IPS-NIHi11 (cell line): ENCODE measurements at places on chromosomes 7 and 10.
A peak's percentile ranks its signal among the peaks of the same experiment; 100 is the strongest.

DNA sequence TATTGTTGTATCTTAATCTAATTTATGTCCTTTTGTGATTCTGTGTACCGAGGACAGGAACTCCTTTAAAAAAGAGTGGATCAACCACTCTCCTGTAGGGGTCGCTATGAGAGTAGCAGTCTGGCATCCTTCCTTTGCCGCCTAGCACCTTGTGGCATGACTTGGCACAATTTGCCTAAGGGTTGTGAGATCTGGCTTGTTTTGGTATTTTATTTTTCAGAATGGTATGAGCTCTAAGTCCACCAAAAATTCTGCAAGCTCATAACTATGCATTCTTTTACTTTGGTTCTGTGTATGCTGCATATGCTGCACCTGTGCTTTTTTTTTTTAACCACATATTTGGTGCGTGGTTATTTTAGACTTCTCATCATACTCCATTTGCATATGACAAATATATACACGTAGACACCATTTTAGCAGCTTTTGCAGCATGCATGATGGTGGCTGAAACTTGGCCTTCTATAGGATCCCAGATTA lies 112.8 kb downstream of the CDK14 start:
- peak; percentile 50 for DNase-seq

DNA sequence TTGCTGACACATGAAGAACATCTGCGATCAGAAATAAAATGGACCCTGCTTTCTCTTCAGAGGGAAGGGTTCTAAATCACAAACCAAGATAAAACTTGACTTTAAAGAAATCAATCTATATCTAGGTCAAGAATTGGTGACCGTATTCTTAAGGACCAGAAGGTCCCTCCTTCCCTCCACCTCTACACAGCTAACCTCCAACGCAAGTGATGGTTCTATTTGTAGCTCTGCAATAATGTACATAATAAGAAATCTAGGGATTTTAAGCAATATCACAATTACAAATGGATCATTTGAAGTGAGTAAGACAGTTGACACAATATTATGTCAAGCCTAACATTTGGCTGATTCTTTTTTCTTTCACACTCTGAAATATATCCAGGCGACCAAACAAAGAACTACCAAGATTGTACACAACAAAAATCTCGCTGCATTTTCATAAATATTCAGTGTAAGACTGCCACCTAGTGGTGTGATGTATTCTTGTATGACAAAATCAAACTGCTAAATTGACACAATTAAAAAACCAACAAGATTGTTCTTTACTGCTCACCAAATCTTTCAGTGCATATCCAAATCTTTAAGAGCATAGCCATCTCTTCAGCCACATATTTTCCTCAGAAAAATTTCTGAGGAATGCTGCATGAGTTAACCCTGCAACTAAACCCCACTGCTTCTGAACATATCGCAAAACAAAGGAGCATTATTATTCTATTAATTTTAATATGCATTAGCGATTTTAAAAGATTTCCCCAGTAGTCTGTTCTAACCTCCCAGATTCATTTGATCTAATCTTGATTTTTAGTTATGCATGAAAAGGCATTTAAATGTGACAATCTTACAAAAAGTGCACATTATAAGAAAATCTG lies 44.5 kb downstream of the ICA1 start:
- peak; percentile 42 for DNase-seq

- no peak for DNase-seq
These were observed 143.8 kb downstream of the TES start for GRCh38 chr7:116354171-116354545.

- no peak for DNase-seq
These were observed 15.1 kb upstream of the DDIT4 start for GRCh38 chr10:72258617-72259016.

DNA sequence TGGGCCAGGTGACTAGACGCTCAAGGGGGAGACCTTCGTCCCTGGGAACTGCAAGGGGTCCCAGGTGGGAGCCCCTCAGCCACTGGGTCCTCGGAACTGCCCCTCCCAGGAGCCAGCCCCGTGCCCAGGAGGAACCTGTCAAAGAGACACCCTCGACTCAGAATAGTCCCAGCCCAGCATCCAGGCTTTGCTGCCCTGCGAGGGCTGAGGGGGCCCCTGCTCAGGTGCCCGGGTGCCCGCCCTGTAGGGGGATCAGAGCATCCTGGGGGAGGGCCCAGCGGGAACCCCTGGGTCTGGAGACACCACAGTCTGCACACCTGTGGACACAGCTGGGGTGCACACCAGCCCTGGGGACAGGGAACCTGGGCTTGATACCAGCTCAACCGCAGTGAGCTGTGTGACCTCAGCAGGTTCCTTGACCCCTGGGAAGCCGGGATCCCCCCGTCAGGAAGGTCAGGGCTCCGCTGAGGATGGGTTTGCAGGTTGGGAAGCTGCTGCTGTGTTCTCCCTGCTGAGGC lies 407 bp downstream of the ELN start:
- DNase-seq: no peak

DNA sequence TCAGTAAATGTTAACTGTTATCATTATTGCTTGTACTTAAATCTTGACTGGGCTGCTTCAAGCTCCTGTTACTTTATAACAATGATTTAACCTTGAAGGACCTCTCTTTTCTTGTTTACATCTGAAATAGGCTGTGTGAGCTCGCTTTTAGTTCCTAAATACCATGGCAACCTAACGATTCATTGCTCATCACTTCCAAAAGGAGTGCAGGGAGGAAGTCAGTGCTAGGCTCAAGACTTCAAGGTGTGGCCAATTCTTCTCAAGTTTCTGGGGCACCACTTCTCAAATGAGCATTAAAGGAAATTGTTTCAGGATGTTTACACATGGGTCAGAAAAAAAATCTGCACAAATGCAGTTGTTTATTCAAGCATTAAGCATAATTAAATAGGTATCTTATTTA lies 284.2 kb downstream of the MTERF1 start:
- no peak for DNase-seq

DNA sequence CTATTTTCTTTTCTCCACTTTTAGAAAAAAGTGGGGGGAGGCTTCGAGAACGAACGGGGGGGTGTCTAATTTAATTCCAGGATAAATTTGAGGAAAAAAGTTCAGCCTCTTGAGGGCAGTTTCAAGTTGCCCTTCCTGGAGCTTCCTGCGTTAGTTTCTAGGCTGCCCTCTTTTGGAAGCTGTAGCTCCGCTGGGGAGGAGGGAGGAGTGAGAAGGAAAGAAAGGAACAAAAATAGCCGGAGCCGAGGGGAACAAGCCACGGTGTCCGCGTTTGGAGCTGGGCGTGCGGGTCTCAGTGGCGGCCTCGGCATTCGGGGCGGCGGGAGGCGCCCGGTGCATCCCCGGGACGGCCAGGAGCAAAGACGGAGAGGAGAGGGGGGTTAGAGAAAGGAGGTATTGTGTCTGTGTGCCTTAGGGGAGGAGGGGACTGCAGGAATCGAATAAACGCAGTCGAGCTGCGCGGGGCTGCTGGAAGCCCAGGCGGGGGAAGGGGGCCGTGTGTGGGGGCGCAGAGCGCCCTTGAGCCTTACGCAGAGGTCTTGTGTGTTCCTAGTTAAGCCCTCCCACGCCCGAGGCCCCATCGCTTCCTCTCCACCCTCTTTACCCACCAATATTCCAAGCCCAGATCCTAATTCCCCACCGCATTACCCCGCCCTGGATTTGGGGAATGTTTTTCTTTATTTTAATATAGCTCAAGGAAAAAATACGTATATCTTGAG lies 2.0 kb upstream of the TNRC18 start:
- DNase-seq: no peak

DNA sequence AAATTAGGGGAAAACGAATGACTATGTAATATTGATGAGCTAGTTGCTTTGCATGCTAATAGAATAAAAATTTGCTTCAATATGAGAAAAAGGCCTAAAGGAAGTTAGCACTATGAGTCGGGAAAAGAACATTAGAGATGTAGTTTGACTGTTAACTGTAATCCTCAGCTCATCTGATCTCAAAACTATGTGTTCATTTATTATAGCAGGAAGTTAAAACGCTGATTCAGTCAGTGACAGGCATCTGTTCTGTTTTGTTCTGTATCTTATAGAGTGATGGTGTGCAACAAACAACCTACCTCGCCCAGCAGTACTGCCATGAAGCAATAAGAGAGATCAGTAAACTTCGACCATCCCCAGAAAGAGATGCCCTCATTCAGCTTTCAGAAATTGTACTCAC lies 48.6 kb downstream of the PDSS1 start:
- no peak for DNase-seq

GRCh38 chr7:155386608-155387007 lies 71.3 kb upstream of the EN2 start:
- DNase-seq: no peak

DNA sequence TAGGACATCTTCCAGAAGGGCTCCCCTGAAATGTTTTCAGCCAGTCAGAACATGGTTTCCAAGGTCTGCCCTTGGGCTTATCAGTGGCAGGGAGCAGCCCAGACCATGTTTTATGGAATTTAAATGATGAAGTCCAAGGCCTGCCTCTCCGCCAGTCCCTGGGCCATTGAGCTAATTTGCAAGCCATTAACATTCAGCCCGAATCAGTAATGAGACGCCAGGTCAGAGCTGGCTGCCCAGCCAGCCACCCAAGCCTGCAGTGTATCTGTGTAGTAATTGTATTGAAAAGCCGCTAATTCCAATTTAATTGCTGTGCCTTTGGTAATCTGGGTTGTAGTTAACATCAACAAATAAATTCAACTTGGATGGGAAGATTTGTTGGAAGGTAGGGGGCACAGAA lies 131.4 kb downstream of the PAXIP1 start:
- DNase-seq: no peak

DNA sequence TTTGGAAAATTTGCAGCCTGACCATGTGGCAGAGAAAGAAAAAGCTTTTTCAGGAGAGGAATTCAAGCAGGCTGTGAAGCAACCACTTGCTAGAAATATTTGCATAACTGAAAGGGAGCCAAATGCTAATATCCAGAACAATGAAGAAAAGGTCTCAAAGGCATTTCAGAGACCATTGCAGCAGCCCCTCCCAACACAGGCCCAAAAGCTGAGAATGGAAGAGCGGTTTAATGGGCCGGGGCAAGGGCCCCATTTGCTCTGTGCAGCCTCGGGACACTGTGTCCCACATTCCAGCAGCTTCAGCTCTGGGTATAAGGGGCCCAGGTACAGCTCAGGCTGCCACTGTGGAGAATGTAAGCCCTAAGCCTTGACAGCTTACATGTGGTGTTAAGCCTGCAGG lies 918.1 kb upstream of the POT1 start:
- DNase-seq: peak; percentile 17

DNA sequence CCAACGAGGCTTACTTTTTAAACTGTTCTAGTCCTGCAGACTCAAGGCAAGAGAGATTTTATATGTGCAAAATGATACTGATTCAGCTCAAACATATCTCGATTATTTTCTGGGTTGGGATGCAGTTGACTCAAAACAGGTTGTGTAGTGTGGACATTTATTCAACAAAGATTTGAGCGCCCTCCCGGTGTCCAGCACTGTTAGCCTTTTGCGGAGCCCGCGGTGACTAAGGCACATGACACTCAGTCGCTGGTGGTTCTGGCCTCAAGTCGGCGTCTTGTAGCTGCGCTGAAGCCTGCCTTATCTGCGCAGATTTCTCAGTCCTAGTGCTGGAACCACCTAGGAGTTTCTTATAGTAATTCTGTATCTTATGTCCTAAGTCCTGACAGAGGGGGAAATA lies 938 bp upstream of the CADPS2 start:
- DNase-seq: peak; percentile 29

- DNase-seq: no peak
These were observed 8.4 kb downstream of the COL13A1 start for GRCh38 chr10:69810097-69810496.

DNA sequence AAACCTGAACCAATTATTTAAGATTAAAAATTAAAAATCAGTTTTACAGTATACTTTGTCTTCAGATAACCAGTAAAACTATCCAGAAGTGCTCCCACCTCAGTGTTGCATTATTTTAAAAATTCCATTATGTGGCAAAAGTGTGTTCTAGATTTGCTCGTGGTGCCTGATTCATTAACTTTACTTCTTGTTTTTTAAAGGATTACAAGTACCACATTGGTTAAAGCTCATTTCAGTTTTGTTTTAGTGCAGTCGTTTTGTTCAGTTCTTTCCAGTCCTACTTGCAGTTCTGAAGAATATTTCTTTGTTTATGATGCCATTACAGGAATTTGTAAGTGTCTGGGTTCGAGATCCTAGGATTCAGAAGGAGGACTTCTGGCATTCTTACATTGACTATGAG lies 69.0 kb downstream of the SNX10 start:
- DNase-seq: no peak

- DNase-seq: no peak
These were observed 21.6 kb upstream of the NME8 start for GRCh38 chr7:37826825-37827224.

DNA sequence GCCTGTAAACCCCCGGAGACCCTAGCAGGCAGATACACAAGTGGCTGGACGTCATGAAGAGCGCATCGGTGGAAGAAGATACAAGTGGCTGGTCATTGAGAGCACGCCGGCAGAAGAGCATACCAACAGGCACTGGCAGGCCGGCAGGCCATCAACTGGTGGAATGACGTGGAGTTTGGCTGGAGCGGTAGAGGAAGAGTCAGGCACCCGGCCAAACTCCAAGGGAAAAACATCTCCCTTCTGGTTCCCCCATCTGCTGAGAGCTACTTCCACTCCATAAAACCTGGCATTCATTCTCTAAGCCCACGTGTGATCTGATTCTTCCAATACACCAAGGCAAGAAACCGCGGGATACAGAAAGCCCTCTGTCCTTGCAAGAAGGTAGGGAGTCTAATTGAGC lies 113.4 kb upstream of the NPSR1 start:
- DNase-seq: no peak

- no peak for DNase-seq
These were observed 92.8 kb downstream of the ST7 start for GRCh38 chr7:117045927-117046710.

DNA sequence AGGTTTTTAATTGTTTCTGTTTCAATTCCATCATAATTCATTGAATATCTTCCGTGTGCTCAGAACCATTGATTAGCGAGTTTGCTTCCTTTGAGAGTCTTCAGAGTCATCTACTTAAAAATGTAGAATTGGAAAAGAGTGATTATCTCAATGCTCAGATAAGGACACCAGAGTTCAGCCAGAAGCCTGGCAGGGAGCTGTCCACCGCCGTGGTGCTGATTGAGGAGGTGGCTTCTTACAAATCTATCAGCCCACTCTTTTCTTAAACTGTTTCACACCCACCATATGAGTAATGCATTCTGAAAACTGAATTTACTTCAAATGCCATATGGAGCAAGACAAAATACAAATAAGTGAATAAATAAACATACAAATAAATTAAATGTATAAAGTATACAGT lies 79.3 kb downstream of the INSYN2A start:
- peak; percentile 85 for DNase-seq

GRCh38 chr10:11335167-11335652 lies 276.2 kb downstream of the USP6NL start:
- no peak for DNase-seq

DNA sequence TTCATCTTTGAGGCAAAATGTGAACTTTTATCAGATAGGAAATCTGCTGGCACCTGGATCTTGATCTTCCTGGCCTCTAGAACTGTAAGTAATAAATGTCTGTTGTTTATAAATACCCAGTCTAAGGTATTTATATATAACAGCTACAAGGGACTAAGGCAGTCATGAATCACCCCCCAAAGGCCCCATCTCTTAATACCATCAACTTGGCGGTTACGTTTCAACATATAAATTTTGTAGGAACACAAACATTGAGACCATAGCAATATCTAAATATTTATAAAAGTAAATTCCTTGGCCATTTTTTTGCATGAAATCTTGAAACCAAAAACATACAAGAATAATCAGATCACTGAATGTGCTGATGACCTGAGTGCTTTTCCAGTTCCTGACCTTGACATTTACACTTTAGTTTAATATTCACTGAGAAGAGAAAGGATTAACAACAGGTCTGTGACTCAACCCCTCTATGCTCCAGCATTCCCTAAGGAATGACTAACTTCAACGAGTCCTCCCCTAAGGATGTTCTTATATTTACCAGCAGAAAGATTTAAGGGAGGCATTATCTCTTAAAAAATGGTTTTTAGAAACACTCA lies 1438.5 kb upstream of the CELF2 start:
- no peak for DNase-seq
